ENCODE measurements at places on chromosomes 1 and 21. TPM values are rescaled to one million over a fixed set of nuclear protein-coding genes. Genes with fewer than 3 reads are reported as not detected.

The DDR2 gene
- 0.84 TPM for total RNA-seq

The TBX19 gene
- 3.0 TPM for total RNA-seq

The SLC22A15 gene
- 3.1 TPM for total RNA-seq

The KCNA10 gene
- total RNA-seq = not detected

The LRRN2 gene
- 3.2 TPM for total RNA-seq

The DISP3 gene
- total RNA-seq = 2.3 TPM

The MXRA8 gene
- total RNA-seq = 0.74 TPM

The HRNR gene
- not detected for total RNA-seq

The SMG5 gene
- 75.2 TPM for total RNA-seq

Measured in HCT116 (cell line).